Germinal center (tissue), 1 donor: ENCODE measurements at places on chromosomes 5 and 9.

DNA sequence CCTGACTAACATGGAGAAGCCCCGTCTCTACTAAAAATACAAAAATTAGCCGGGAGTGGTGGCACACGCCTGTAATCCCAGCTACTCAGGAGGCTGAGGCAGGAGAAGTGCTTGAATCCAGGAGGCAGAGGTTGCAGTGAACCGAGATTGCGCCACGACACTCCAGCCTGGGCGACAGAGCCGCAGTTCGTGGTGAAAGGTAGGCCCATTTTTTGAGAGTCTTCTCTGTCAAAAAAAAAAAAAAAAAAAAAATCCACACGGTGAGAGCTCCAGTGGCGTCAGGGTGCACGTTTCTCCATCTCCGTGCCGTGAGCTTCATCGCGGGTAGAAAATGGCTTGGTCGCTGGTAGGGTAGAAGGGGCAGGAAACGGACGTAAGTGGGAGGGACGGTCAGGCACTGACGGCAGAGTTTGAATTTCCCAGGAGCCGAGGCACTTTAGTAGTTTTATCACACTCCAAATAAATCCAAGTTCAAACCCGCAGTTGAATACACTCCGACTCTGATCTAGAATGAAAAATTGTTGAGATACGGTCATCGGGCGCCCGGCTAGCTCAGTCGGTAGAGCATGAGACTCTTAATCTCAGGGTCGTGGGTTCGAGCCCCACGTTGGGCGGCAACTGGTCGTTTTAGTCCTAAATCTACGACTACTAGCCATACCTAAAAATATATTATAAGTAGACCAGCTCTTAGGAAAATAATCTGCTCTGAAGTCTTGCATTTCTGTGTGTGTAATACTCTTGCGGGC is 2.4 kb upstream of the TRIM7 start:
- no peak for DNase-seq

DNA sequence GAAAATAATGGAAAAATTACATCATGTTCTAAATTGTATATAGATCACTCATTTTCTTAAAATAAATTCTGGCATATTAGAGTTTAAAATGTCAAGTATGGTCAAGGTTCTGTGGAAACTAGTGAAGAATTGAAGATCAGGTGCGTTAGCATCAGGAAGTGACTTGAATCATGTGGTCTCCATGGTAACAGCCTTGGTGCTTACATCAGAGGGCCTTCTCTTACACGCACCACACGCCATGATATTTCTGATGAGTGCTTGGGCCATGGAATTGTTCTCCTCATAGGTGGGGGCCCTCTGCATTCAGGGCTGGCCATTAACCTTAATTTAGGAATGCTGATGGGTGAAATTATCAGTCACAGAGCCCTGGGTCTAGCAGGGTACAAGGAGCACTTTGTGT is 288.1 kb upstream of the EFNA5 start:
- DNase-seq: no peak

- no peak for DNase-seq
Measured at GRCh38 chr5:57937025-57937424, 454.4 kb upstream of the ACTBL2 start.

GRCh38 chr5:111559680-111560079 is 47.3 kb upstream of the STARD4 start:
- no peak for DNase-seq

- DNase-seq: no peak
Measured at GRCh38 chr9:133186736-133187135, 22.3 kb downstream of the OBP2B start.

DNA sequence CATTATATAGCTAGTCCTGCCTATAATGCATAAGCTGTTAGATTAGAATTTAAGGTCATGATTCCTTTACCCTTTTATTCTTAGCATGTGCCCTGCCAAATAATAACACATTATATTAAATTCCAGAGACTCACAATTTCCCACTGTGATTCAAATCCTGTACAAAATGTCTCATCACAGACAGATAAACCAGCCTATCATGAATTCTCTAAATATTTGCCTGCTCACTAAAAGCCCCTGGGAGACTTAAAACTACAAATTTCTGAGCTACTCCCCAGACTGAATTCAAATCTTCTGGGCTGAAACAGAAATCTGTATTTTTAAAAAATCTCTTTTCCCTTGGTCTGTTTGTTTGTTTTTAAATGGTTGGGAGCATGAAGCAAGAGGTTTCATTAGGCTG is 32.7 kb downstream of the GAPT start:
- no peak for DNase-seq
